Heart right ventricle (tissue), 16 donors: ENCODE measurements at places on chromosomes 3 and 15. TPM values are rescaled to one million over a fixed set of nuclear protein-coding genes. Genes with fewer than 3 reads are reported as not detected.

The CFAP100 gene
- not detected for total RNA-seq

The FOXB1 gene
- not detected for total RNA-seq

The DLEC1 gene
- not detected for total RNA-seq

The GNAT1 gene
- not detected for total RNA-seq

The IL5RA gene
- 0.27 TPM for total RNA-seq

The CFAP92 gene
- 1.2 TPM for total RNA-seq

The GATM gene
- 33.1 TPM for total RNA-seq

GRCh38 chr3:115814778-115815380 lies 191.6 kb downstream of the GAP43 start:
- H3K27me3 ChIP-seq, result peaks cover 9% of the 10 kb centered on the region
- H3K4me3 ChIP-seq, result no peak overlapping the region
- no peaks in the 10 kb centered on the region for H3K4me1 ChIP-seq
- DNase-seq, result peak; percentile 68
- no peak overlapping the region for H3K27ac ChIP-seq

DNA sequence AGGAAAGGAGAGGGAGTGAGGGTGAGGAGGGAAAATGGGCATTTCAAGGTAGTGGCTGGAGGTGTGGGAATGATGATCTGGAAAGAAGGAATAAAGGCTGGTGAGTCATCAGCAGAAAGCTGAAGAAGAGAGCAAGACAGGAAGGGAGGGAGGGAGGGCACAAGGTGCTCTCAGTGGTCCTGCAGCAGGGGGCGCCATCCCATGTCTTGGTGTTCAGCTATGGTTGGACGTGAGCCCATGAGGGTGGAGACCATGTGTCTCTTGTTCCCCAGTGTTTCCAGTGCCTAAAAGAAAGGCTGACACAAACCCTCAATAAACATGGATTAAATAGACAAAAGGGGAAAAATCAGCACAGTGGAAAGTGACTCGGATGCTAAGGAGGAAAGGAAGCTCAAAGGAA lies 228.5 kb downstream of the NTRK3 start:
- no peaks in the 10 kb centered on the region for H3K36me3 ChIP-seq
- no peak overlapping the region for H3K4me3 ChIP-seq
- no peaks in the 10 kb centered on the region for H3K4me1 ChIP-seq
- H3K27ac ChIP-seq, result no peak overlapping the region
- no peak for DNase-seq
- H3K27me3 ChIP-seq, result no peaks in the 10 kb centered on the region

- H3K27me3 ChIP-seq, result no peaks in the 10 kb centered on the region
- H3K36me3 ChIP-seq, result no peaks in the 10 kb centered on the region
- no peak overlapping the region for H3K4me3 ChIP-seq
- no peak overlapping the region for H3K27ac ChIP-seq
Measured at GRCh38 chr15:68583321-68583720, 4.5 kb downstream of the CORO2B start.

GRCh38 chr3:174480767-174481166 lies 378.4 kb upstream of the NAALADL2 start:
- DNase-seq, result no peak
- H3K4me1 ChIP-seq, result no peaks in the 10 kb centered on the region
- H3K27me3 ChIP-seq, result no peaks in the 10 kb centered on the region
- H3K4me3 ChIP-seq, result no peak overlapping the region
- H3K36me3 ChIP-seq, result no peaks in the 10 kb centered on the region
- no peak overlapping the region for H3K27ac ChIP-seq

DNA sequence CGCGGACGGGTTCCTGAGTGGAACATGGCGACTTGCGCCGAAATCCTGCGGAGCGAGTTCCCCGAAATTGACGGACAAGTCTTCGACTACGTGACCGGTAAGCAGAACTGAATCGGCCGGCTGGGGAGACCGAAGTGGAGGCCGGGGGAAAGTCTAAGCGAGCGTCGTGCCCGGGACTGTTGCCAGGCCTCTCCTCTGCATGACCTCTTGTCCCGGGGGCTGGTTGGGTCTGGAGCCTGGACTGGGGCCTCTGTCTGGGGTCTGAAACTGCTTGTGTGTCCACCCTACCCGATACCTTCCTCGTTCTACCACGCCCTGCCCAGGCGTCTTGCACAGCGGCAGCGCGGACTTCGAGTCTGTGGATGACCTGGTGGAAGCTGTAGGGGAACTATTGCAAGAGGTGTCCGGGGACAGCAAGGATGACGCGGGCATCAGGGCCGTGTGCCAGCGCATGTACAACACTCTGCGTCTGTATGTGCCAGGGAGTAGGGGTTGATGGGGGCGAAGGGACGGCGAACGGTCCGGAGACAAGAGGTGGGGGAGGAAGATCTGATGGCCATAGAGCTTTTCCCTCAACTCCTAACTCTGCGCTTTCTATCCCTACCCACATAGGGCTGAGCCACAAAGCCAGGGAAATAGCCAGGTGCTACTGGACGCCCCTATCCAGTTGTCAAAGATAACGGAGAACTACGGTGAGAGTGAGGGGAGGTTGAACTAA lies at the start of gene ABCF3:
ABCF3 (plus strand) TSS at position 16 of the 718 bp plus-strand sequence; CDS start at position 25, 9 bp downstream.
- DNase-seq, result peak; percentile 58
- peaks cover 28% of the 10 kb centered on the region for H3K4me1 ChIP-seq
- peaks cover 77% of the 10 kb centered on the region for H3K36me3 ChIP-seq
- H3K27me3 ChIP-seq, result no peaks in the 10 kb centered on the region

GRCh38 chr3:11236588-11237461 lies 35.4 kb upstream of the ATG7 start:
- no peaks in the 10 kb centered on the region for H3K4me1 ChIP-seq
- H3K27ac ChIP-seq, result no peak overlapping the region
- DNase-seq, result peak; percentile 53
- H3K4me3 ChIP-seq, result no peak overlapping the region
- H3K36me3 ChIP-seq, result no peaks in the 10 kb centered on the region

- no peak for DNase-seq
- no peaks in the 10 kb centered on the region for H3K36me3 ChIP-seq
- no peaks in the 10 kb centered on the region for H3K27me3 ChIP-seq
- no peak overlapping the region for H3K4me3 ChIP-seq
- no peak overlapping the region for H3K27ac ChIP-seq
Measured at GRCh38 chr3:101166150-101166549, 154.2 kb downstream of the IMPG2 start.

GRCh38 chr3:53828581-53828980 lies 17.6 kb downstream of the CHDH start:
- no peak for DNase-seq
- H3K4me3 ChIP-seq, result no peak overlapping the region
- H3K27me3 ChIP-seq, result no peaks in the 10 kb centered on the region
- no peaks in the 10 kb centered on the region for H3K4me1 ChIP-seq
- no peak overlapping the region for H3K27ac ChIP-seq

DNA sequence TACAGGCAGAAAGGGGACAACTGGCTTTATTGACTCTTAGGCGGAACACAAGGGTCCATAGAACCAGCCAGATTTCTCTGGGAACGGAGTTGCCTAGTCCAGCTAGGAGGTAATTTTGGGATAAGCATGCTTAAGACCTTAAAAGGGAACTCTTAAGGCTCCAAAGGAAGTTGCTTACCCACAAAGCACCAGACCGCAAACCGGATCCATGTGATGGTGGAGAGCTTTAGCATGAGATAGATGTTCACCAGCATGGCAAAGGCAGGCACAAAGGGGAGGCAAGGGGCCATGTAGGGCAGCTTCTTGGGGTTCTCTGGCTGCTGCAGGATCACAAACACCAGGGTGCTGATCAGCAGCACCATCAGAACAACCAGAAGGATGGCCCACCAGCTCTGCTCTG lies 61.4 kb downstream of the CLDN11 start:
- no peaks in the 10 kb centered on the region for H3K36me3 ChIP-seq
- H3K27me3 ChIP-seq, result no peaks in the 10 kb centered on the region
- H3K4me3 ChIP-seq, result no peak overlapping the region

DNA sequence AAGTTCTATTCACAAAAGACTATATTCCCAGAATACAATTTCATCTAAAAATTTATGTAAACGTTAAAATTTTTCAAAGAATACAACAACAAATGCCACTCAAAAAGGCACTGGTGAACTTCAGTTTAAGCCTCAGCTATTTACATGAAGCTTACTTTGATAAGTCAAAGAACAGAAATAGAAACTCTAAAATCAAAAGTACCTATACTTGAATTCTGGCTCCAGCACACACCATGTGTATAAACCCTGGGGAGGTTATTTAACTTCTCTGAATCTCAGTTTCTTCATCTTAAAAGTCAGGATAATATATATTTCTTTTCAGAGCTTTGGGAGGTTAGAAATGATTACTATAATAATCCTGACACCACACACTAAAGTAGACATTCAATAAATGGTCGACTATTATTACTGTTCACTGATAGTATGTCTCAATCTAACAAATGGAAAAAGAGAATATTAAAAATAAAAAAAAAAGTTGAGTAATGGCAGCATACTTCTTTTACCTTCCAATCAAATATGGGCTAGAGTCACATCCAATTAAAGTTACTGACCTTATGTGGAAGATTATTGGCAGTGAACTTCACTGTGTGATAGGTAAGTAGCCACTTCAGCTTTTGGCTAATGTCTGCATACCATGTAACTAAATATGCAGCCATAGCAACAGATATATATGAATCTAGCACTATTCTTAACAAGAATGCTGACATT lies 248.4 kb downstream of the ISL2 start:
- peak overlapping the region; percentile 20 for H3K27ac ChIP-seq
- DNase-seq, result no peak
- H3K4me3 ChIP-seq, result no peak overlapping the region
- no peaks in the 10 kb centered on the region for H3K4me1 ChIP-seq
- peaks cover 6% of the 10 kb centered on the region for H3K36me3 ChIP-seq

DNA sequence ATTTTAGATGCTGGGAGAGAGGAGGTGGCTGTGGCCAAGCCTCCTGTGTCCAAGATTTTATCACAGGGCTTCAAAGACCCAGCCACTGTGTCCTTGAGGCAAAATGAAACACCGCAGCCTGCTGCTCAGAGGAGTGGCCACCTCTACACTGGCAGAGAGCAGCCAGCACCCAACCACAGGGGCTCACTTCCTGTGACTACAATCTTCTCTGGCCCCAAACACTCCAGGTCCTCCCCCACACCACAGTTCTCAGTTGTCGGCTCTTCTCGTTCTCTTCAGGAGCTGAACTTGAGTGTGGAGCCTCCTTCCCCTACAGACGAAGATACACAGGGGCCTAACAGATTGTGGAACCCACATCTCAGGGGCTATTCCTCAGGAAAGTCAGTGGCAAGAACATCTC lies 45.6 kb downstream of the CDAN1 start:
- H3K27ac ChIP-seq, result no peak overlapping the region
- H3K4me1 ChIP-seq, result no peaks in the 10 kb centered on the region
- H3K4me3 ChIP-seq, result no peak overlapping the region
- no peaks in the 10 kb centered on the region for H3K27me3 ChIP-seq
- H3K36me3 ChIP-seq, result peaks cover 48% of the 10 kb centered on the region

- H3K27ac ChIP-seq, result peak overlapping the region; percentile 92
- no peak for DNase-seq
- no peak overlapping the region for H3K4me3 ChIP-seq
- H3K4me1 ChIP-seq, result peaks cover 33% of the 10 kb centered on the region
Measured at GRCh38 chr15:92880796-92881195, 19.3 kb upstream of the CHD2 start.

GRCh38 chr3:102532901-102533300 lies 98.1 kb downstream of the ZPLD1 start:
- H3K4me1 ChIP-seq, result no peaks in the 10 kb centered on the region
- H3K27me3 ChIP-seq, result no peaks in the 10 kb centered on the region
- no peak for DNase-seq
- H3K36me3 ChIP-seq, result no peaks in the 10 kb centered on the region
- H3K4me3 ChIP-seq, result no peak overlapping the region

- H3K36me3 ChIP-seq, result no peaks in the 10 kb centered on the region
- H3K27ac ChIP-seq, result no peak overlapping the region
- H3K4me3 ChIP-seq, result no peak overlapping the region
- no peak for DNase-seq
- H3K4me1 ChIP-seq, result peaks cover 4% of the 10 kb centered on the region
Measured at GRCh38 chr3:126519506-126520455, 2.2 kb upstream of the UROC1 start.

DNA sequence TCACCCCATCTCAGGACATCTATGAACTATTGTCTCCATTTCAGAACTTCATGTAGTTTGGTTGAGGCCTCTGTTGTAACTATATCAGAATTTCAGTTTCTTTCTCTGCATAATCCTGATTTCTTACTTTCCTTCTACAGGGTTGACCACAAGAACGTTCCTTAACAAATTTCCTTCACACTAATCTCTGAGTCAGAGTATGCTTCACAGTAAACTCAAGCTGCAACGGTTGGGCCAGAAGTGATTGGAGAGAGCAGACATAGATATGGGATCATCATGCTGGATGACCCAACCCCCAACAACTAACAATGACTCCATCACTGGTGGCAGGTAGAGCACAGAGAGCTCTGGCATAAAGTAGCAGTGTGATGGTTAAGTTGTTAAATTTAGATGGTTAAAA lies 128.8 kb upstream of the OSTN start:
- DNase-seq, result no peak
- H3K27me3 ChIP-seq, result no peaks in the 10 kb centered on the region
- H3K4me3 ChIP-seq, result no peak overlapping the region

DNA sequence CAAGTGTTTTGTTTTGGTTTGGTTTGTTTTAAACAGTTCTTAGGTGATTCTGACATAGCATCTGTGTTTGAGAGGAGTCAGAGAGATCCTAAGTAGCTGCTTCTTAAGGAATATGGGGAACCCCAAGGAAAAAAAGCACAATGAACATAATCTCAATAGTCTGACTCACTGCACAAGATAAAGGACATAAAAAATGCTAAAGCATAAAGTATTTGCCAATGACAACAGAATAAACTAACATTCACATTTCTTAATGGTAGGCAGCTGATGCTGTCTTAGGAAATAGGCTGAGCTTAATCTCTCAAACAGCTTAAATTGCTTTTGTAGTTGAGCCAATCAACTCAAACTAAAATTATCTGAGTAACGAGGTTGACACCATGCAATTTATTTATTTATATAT lies 2.9 kb downstream of the NCEH1 start:
- DNase-seq, result no peak
- H3K4me1 ChIP-seq, result peaks cover 46% of the 10 kb centered on the region
- no peaks in the 10 kb centered on the region for H3K36me3 ChIP-seq

DNA sequence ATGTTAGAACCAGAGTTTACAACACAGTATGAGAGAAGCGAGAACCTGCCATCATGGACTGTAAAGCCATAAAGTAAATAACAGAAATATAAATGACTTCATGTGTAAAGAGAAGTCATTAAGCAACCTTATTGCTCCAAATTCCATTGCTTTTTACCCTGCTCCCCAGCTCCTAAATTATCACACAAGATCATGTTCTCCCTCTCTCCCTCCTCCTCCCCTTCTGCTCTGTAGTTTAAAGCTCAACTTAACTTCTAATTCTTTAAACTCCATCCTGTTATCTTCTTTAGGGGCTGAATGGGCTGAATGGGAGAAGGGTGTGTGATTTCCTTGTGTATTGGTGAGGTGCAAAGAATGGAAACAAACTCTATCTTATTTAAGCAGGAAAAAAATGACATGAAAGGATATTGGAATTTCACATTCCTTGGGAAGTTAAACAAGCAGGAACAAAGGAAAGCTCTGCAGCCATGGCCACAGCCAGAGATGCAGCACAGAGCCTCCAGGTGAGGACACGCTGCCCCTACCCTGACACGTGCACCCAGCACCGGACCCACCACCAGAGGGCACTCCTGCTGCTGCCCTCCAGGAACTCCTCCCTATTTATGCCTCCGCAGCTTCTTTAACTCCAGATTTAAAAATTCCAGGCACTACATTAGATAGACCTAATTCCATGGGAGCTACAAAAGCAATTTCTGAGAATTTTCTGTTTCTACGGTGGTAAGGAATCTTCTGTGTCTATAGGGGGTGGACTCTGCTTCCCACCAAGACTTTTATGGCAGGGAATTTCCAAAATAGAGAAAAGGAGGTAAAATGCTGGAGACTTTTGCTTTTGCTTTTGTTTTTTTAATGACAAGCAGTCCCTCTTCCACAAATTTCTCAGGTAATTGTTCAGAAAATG lies 76.9 kb upstream of the ABI3BP start:
- no peaks in the 10 kb centered on the region for H3K27me3 ChIP-seq
- peak; percentile 17 for DNase-seq
- no peaks in the 10 kb centered on the region for H3K36me3 ChIP-seq
- H3K27ac ChIP-seq, result no peak overlapping the region
- H3K4me3 ChIP-seq, result no peak overlapping the region
